ENCODE measurements at places on chromosomes 5 and 9. TPM values are rescaled to one million over a fixed set of nuclear protein-coding genes. Genes with fewer than 3 reads are reported as not detected.

GRCh38 chr9:24293386-24293785 lies 252.3 kb downstream of the IZUMO3 start:
- no peak for DNase-seq

- peak; percentile 47 for DNase-seq
Observed at GRCh38 chr5:33997331-33997983, 10.4 kb downstream of the AMACR start.

GRCh38 chr9:111232997-111233790 lies 96.8 kb downstream of the OR2K2 start:
- DNase-seq = no peak

DNA sequence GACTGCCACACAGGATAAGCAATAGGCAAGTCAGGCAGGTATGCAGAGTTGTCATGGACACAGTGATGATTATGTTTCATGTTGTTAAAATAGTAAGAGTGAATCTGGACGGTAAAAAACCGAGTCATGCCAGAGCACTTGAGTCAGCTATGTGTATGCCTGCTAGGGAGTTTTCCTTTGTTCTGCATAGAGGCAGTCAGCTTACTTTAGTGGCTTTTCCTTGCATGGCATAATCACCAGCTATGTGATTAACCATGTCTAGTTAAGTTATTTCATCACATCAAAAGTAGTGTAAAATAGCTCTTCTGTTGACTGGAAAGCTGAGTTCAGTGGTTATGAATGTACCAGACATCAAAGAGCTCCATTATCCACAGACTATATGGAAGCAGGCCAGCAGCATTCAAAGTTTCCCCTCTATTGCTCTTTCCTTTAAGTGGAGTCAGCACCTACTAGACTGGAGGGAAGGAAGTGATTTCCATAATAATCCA lies 989.8 kb downstream of the TLE1 start:
- no peak for DNase-seq

DNA sequence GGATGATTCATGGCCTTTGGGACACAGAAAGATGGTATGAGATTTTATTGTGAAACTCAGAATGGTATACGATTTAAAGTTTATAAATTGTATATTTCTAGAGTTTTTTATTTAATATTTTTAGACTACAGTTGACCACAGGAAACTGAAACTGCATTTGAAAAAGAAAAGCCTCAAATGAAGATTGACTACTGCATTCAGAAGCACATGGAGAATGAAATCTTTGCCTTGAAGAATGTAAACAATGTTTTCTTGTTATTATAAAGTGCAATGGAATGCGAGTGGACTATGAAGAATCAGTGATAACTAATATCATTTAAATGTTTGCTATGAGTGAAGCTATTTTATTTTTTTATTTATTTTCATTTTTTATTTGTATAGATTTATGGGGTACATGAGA lies 169.1 kb upstream of the CDH18 start:
- DNase-seq = no peak

GRCh38 chr9:110109333-110110092 lies 98.4 kb downstream of the C9orf152 start:
- DNase-seq = no peak

DNA sequence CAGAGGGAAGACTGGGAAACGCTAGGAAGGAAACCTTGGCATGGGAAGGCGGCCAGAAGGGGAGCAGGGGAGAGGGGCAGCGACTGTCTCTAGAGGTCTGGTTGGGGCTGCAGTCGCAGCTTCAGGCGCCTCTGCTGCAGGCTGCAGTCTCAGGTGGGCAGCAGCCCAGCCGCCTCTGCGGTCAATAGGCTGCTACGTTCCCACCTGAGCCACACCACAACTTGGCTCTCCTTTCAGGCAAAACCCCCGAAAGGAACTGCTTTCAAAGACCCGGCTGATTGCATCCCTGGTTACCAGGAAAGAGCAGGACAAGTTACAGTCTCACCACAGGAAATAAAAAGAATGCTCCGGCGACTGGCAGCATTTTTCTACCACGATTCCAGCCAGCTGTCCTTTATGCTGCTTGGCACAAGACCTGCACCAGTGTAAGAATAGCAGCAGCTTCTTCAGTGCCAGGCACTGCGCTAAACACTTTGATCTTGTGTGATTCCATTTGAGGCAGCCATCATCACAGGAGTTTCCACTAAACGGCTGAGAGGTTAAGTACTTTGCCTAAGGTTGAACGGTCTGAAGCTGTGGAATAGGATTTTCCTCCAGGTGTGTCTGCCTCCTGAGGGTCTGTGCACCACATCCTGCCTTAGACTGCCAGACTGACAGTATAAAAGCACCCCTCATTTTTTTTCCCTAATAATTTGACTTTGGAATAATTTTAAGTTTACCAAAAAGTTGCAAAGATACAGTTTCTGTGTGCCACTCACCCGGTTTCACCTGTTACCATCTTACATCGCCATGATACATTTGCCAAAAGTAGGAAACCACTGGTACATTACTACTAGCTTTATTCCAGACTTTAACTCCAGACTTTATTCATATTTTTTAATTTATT lies 7.5 kb downstream of the RPS14 start:
- no peak for DNase-seq

GRCh38 chr5:173707392-173707791 lies 90.9 kb upstream of the BOD1 start:
- no peak for DNase-seq

GRCh38 chr5:138180183-138180782 lies 1.4 kb downstream of the KIF20A start:
- DNase-seq = peak; percentile 79

- no peak for DNase-seq
Observed at GRCh38 chr5:108753331-108753730, 5.6 kb downstream of the FER start.

DNA sequence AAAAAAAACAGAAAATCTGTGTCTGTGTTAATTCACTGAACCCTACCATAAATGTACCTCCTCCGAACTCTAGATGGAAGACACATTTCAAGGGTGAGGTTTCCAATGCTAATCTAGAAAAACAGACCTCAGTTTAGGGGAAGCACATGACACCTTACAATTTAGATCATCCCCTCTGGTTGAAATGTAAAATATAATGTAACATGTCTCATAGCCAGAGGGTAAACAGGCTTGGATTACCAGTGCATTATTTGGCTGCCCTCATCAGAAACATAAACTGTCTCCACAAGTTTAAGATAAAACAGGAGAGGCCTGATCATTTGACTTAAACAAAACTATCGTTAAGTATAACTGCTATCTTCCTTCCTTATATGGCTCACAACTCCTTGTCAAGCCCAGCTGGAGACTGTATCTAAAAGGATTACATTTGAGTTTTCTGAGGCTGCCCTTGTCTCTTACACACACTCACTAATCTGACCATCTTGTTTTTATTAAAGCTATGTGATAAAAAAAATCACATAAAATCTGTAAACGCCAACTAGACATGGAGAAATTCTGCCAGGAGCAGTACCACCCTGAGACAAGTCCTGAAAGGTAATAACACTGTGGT lies 105.7 kb downstream of the LURAP1L start:
- DNase-seq = no peak

DNA sequence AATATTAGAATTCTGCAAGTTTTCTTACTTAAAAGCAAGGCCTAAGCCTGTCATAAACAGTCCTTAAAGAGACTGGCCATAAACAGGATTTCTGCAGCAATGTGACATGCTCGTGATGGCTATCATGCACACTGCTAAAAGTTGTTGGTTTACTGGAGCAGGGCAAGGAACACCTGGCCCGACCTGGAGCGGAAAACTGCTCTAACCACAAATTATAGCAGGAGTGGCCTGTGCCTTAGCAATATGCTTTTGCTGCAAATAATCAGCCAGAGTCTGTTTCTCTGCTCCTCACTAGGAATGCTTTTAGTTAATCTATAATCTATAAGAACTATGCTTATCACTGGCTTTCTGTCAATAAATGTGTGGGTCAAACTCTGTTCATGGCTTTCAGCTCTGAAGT lies 322.9 kb upstream of the RPS23 start:
- DNase-seq = no peak

DNA sequence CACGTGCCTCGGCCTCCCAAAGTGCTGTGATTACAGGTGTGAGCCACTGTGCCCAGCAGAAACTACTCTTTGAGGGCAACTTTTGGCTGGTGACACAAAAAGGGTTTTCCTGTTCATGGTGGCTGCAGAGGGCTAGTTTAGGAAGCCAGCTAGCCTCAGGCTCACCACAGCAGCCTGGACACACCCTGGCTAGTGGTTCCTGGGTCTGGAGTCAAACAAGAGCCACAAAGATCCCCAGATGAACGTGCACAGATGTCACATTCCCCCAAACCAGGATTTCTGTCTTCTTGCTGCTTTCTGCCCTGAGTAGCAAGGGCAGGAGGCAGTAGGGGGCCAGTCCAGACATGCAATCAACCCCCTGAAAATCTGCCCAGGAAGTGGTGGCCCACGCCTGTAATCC lies 6.8 kb downstream of the HBEGF start:
- no peak for DNase-seq

DNA sequence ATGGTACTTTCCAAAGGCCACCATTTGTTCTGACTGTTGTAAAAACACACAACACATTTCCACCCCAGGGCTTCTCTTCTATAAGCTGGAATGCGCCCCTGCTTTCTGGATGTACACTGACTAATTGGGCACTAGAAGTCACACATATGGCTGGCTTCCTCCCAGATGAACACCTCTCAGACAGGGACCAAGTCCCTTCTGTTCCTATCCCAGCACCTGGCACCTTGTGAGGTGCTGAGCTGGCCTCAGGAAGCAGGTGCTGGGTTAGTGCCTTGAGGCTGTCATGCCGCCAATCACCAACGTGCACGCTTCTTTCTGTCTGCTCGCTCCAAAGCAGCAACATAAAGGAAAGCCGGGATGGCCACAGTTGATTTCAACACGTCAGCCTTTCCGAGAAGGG lies 93.2 kb downstream of the FSTL4 start:
- no peak for DNase-seq

- DNase-seq = no peak
Observed at GRCh38 chr5:42499016-42499415, 75.8 kb downstream of the GHR start.

DNA sequence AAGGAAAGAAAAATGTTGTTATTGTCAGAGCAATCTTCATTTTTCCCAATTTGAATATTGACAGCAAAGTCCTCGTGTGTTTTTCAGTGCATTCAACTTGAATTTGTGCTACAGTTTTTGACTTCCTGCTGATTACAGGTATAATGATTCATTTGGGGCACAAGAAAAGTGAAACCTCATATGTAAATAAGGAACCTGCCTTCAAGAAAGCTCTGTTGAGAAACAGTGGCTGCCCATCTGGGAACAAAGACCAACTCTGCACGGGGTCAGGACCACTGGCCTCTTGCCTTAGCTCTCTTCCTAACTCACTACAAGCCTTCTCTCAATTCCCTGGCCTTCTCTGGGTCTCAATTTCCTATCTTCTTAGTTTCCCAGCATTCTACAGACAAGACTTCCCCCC lies 21.0 kb downstream of the TIMD4 start:
- DNase-seq = no peak

DNA sequence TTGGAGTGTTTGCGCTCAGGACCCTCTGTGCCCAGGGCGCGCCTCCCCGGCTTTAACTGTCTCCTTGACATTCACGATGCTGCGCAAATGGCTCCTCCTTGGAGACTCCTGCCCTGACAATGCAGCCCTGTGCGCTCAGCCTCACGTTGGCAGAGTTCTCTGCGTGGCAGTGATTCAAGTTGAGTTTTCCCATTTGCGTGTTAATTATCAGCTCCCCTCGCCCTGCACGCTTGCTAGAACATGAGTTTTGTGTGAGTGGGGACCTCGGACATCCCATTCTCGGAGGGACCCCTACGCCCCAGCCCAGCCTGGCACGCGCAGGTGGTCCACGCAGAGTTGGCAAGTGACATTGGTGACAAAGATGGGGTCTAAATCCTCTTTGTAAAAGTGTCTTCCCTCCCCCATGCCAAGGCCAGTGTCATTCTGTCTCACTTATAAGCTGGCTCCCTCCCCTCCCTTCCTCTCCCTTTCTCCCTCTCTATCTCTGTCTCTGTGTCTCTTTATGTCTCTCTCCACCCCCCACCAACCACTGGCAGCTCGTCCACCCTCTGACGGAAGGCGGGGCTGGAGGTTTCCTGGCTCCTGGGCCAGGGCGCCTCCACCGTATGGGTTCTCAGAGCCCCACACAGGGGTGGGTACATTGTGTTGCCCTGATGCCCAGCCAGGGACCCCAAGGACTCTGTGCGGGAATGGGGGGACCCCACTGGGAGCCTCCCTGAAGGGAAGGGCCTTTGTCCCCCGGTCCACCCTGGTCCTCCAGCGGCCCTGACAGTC lies 169.3 kb downstream of the OLFM1 start:
- no peak for DNase-seq

DNA sequence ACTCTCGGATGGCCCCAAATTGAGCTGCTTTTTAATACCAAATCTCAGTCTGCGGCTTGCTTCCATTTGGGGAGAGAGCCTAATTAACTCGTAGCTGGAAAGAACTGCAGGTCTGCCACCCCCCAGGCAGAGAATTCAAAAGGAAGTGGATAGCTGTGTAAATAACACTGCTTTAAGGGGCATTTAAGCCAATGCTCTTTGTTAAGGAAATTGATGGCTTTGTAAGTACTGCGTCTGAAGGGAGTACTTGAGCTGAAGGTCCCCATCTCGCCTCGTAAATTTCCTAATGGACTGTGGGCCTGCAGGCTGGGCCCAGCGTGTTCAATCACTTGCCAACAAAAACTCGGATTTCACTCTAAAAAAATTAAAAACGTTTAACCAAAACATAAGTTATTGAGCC lies 132.7 kb downstream of the PAPPA start:
- no peak for DNase-seq

DNA sequence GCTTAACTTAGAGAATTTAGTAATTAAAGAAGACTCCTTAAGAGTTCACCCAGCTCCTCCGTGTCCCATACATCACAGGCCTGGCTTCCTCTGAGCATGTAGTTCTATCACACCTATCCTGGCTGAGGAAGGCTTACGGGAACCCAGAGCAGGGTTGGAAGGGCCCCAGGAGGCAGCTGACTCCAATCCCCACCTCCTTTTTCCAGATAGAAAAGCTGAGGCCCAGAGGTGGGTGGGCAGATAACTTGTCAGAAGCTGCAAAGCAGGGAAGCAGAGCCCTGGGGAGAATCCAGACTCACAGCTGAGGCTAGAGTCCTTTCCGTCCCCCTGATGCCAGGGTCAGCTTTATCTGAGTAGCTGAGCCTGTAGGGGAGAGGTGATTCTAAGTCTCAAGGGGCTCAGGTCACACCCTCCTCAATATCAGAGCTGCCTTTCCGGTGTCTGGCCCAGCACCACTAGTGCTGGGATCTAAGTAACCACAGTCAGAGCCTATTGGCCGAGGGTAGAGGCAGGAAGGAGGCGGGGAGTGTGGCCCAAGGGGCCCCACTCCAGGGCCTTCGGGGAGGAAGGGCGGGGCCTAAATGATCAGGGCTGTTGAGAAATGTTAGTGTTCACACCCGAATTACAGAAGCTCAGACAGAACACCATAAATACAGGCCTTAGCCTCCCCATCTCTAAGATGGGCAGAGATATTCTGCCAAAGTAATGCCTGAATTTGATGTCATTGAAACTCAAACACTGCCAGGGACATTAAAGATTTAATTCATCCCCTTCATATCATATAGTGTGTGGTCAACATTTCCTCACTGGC lies 9.9 kb downstream of the CCDC69 start:
- no peak for DNase-seq

Gene ACSL6
- polyA plus RNA-seq = 0.06 TPM

Gene NADK2
- polyA plus RNA-seq = 12.6 TPM

Gene CBY3
- not detected for polyA plus RNA-seq

Gene MCIDAS
- polyA plus RNA-seq = 1.7 TPM

Gene TMEM38B
- 15.3 TPM for polyA plus RNA-seq

Gene TNFSF15
- 3.1 TPM for polyA plus RNA-seq

Gene PCA3
- not detected for polyA plus RNA-seq

Gene TICAM2
- 0.37 TPM for polyA plus RNA-seq

All from A549 (cell line).